Right renal pelvis (tissue), 4 donors: ENCODE measurements at places on chromosomes 5 and 9. TPM values are rescaled to one million over a fixed set of nuclear protein-coding genes. Genes with fewer than 3 reads are reported as not detected.

The PIP5KL1 gene
- polyA plus RNA-seq = 2.3 TPM

DNA sequence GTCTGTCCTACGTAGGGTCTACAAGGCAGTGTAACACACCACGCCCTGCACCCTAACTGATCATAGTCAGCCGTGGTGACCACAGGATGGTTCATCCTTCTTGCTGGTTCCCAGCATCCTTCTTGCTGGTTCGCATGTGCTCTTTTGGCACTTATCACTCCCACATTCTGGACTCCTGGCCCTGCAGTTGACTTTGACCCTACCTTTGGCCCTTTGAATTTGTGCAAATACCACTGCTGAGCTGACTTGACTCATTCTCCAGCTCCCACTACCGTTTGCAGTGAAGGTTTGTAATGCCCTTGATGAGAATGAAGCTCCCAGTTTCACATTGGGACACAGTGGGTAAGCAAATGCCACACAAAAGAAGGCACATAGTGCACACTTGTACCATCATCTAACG, 33.8 kb downstream of the PALM2AKAP2 start:
- no peak for DNase-seq

DNA sequence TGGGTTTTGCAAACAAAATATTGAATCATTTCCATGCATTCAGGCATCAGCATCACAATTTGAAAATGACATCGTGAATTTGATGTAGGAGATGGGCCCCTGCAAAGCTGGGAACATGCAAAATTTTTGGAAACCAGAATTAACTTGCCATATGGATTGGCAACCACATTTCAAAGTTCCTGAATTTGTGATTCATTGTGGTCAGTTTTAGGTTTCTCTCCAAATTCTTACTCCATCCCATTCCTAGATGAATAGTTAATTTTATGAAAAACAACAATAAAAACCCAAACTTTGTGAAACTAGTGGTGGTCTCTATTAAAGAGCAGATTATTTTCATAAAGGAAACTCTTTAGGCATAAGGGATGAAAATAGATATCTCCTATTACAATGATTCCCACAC, 107.8 kb upstream of the SLIT3 start:
- no peak for DNase-seq

DNA sequence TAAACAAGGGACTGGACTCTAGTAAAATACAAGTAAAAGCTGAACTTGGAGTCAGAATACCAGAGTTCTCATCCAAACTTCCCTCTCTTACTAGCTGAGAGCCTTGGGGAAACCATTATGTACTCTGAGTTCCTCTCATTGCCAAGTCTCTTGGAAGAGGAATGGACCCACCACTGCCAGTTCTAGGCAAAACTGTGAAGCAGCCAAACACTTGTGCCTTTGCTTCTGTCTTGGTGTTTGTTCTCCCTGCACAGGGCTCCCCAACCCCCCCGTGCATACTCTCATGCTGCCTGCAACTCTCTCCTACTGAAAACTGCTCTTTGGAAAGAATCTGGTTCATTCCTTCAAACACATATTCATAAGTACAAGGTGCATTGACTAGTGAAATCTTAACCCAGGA, 102.6 kb downstream of the PDZD2 start:
- DNase-seq = no peak
